ENCODE measurements at places on chromosomes 5 and 9. TPM values are rescaled to one million over a fixed set of nuclear protein-coding genes. Genes with fewer than 3 reads are reported as not detected.

The ADAMTS13 gene
- 1.4 TPM for total RNA-seq

GRCh38 chr9:131278702-131279111, 2.4 kb upstream of the FAM78A start:
- peak; percentile 64 for DNase-seq

- no peak for DNase-seq
Observed at GRCh38 chr5:78627175-78627574, 21.4 kb downstream of the LHFPL2 start.

DNA sequence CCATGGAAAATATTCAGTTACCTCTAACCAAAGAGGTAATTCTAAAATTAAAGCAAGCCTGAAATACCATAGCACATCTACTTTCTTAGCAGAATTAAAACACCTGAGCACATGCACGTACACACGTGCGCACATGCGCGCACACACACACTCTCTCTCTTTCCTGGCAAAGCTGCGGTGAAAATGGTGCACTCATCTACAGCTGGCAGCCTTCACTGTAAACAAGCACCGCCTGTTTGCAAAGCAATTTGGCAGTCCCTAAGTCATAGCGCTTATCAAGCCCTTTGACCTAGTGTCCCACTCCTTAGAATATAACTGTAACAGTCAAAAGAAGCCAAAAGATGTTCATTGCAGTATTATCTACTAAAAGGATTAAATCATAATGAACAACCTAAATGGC, 278.7 kb downstream of the DENND1A start:
- DNase-seq = no peak

GRCh38 chr5:36481454-36482120, 124.8 kb upstream of the SLC1A3 start:
- no peak for DNase-seq

GRCh38 chr5:133304178-133304577, 252.4 kb downstream of the HSPA4 start:
- no peak for DNase-seq

GRCh38 chr5:142767178-142767577, 3.0 kb upstream of the ARHGAP26 start:
- no peak for DNase-seq

- DNase-seq = no peak
Observed at GRCh38 chr5:175809531-175810121, 61.8 kb upstream of the CPLX2 start.

GRCh38 chr9:436482-436881, 221.8 kb downstream of the DOCK8 start:
- DNase-seq = no peak

- peak; percentile 53 for DNase-seq
Observed at GRCh38 chr5:39080597-39081204, 6.5 kb upstream of the RICTOR start.

- DNase-seq = no peak
Observed at GRCh38 chr5:154275566-154275965, 85.0 kb downstream of the GALNT10 start.

- no peak for DNase-seq
Observed at GRCh38 chr5:10592601-10593000, 28.7 kb downstream of the ANKRD33B start.

DNA sequence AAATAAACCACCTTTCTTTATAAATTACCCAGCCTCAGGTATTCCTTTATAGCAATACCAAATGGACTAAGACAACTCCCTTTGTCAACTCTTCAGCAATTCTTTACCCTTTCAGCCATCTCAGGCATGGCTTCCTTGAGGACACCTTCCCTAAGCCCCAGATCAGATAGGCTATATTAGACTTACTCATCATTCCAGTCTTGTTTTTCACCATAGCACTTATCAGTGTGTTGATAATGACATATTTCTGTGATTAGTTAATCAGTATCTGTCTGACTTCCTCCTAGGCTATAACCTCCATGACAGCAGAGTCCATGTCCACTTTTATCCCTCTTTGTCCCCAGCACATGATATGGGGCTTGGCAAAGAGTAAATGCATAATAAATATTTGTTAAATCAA, 238.1 kb downstream of the ACTL7B start:
- DNase-seq = no peak

DNA sequence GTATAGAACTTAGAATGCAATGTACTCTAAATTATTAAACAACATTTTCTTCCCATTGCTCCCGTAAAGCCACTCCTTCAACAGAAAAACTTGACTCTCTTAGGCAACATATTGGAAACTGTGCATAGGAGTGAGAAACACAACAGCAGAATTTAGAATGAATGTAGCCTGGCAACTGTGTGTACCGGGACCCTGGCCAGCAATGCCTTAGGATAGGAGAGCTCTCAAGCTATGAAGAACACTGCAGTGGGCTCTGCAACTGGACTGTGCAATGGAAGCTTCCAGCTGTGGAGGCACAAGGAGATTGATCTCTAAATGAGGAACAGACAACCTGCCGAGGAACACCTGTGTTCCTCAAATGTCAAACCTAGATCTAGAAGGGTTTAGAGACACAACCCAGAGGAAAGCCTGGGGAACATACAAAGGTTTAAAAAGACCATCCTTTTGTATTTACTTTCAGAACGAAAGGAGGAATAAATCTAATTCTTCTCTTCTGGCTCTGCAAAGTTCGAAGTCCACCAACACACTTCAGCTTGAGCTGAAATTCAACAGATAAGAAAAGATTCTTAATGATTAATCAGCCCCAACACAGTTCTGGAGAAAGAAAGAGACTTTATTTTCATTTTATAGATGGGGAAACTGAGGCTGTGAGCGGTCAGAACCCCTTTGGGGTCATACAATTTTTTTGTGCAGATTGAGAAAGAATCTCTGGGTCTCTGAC, 51.5 kb upstream of the ARL15 start:
- DNase-seq = no peak

GRCh38 chr5:142242272-142242671, 82.5 kb downstream of the SPRY4 start:
- no peak for DNase-seq

GRCh38 chr5:134506054-134507039, 19.1 kb upstream of the JADE2 start:
- DNase-seq = no peak

Data from activated CD8-positive, alpha-beta T cell treated with anti-CD3 and anti-CD28 coated beads, Interleukin-2, amount 10 ng/mL, durations not matched to agents 7 days and 5 days (primary cell).